Colonic mucosa (tissue), 4 donors: ENCODE measurements at places on chromosomes 2 and 18.

- no peak for DNase-seq
These were observed 298.4 kb downstream of the NDUFA10 start for GRCh38 chr2:239726631-239727181.

- no peak for DNase-seq
These were observed 175.8 kb downstream of the CBLN2 start for GRCh38 chr18:72368308-72368707.

DNA sequence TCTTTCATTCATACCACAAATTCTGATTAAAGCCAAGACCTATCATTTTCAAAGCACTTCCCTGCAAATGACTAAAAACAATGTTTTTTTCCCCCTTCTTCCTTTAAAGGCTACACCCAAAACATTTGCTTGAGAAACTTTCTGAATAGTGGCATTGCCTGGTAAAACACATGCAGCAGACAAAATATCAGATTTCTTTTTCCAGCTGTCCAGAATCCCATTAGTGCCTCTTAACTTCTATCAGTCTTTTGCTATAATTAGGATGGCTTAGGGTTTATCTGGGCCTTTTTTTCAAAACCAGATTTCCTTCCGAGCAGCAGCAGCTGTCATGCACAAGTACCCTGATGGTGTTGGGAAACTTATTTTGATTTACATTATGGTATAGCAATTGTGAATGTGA lies 50.6 kb downstream of the ALPK2 start:
- DNase-seq, result no peak

- DNase-seq, result no peak
These were observed 46.5 kb upstream of the MYCN start for GRCh38 chr2:15893689-15894480.

GRCh38 chr18:58180172-58180571 lies 136.1 kb downstream of the NEDD4L start:
- DNase-seq, result no peak

DNA sequence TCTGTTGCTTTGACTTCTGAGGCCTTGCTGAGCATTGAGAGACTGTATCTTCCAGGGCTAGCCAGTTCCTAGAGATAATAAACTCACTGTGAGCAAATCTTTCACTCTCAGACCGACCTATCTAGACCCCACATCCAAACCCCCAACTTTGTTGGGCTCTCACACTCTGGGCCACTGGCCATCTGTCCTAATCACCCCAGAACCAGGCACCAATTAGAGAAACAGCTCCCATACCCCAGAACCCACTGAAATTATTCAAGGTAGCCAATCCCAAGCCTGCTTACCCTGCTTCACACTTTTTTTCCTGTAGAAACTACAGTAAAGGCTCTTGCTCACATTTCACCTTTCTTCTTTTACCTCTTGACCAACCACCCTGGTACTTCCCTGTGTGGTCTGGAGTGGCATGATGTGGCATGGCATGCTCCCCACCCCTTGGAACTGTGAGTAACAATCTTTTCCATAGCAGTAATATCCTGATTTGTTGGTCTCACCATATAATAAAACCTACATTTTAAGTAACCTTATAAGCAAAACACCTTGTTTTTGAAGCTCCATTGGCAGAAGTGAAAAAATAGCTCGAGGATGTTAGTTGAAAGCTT lies 55.2 kb downstream of the ANKRD12 start:
- no peak for DNase-seq

GRCh38 chr18:70417847-70418246 lies 129.0 kb downstream of the SOCS6 start:
- no peak for DNase-seq

DNA sequence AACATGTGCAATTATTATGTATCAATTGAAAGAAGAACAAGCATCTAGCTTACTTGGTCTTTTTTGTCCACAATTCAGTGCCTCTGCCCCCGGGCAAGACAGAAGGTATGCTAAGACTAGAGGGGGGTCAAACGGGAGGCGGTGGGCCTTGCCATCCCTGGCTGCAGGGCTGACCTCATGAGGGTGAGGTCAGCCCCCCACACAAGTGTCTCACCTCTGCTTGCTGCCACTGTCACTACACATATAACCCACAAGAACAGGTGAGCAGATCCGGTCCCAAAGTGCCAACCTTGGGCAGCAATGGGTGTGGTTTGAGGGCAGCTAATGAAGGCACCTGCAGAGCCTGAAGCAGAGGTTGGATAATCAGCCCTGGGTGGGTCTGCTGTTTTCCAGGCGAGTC lies 71.5 kb downstream of the EDAR start:
- peak; percentile 16 for DNase-seq

DNA sequence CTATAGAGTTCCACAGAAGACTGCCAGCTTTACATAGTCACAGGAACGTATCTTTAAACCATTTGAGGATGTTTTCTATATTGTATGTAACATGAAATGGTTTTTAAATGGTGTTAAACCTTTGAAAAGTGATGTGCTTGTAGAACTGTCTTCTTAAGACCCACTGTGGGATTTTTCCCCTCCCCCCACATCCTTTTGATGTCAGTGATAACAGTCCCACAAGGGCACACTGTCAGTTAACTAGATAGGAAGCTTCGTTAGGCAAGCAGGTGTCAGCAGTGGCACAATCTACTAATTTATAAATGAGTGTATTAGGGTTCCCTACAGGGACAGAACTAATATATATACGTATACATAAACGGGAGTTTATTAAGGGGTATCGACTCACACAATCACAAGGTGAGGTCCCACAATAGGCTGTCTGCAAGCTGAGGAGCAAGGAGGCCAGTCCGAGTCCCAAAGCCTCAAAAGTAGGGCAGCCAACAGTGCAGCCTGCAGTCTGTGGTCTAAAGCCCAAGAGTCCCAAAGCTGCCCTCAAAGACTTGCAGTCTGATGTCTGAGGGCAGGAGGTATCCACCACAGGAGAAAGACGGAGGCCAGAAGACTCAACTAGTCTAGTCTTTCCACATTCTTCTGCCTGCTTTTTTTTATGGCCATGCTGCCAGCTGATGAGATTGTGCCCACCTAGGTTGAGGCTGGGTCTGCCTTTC lies 23.8 kb upstream of the HNRNPLL start:
- no peak for DNase-seq

DNA sequence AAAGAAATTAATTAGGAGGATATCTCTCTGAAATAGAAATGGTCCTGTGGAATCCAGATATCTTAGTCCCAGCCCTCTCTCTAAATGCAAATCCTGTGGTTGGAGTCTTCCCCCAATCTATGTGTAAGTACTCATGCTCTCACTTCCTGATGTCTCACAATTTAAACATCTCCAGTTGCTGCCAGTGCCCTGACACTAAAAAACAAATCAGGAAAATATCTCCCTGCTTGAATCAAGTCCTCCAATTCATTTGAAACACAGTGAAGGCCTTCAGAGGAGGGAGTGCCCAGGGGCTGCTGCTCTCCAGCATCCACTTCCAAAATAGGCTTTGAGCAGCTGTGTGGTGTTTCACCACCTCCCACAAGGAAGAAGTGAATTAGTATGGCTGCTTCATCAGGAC lies 413.8 kb downstream of the RAD51AP2 start:
- no peak for DNase-seq

- no peak for DNase-seq
These were observed 24.8 kb upstream of the GALNT14 start for GRCh38 chr2:31163011-31163539.

DNA sequence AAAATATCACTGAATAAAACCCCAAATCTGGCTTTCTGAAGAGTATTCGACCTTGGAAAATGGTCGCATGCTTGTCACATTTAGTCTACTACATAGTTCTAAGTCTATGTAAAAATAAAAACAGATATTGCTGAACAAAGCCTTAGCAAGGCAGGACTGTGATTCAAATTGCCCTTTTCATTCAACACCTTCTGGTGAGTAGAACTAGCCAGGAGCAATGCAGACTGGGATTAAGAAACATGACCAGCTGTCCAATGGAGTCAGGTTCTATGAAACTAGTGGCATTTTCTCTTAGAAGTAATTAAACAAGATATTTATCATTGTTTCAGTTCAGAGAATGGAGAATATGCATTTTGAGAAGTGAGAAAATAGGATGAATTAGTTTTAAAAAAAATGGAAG lies 1260.5 kb upstream of the ACVR2A start:
- DNase-seq, result no peak

DNA sequence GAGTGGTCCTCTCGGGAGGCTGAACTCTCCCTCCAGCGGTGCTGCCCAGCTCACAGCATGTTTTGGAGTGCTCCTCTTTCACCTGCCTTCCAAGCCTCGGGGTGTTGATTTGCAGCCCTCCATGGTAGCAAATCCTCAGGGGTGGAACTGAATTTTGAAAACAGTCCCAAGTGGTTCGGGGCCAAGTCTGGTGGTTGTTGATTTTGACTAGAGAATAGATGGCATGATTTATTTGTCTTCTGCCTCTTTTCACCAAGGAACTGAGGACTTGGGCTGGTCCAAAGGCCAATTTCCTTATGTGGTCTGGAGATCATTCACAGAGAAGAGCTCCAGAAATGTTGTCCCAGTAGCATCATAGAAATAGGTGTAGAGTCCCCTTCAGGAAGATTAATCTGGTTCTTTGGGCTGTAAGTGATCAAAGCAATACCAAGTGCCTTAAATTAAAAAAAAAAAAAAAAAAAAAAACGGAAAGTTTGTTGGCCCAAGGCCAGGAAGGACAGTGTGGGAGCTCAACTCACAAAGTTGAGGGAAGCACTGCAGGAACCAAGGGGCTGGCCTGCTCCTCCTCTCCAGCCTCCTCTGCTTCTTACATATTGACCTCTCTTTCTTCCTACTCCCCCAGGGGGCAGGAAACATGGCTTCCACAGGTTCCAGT lies 2.5 kb upstream of the DES start:
- no peak for DNase-seq

- DNase-seq, result no peak
These were observed 3.6 kb downstream of the GALNT3 start for GRCh38 chr2:165790466-165790865.

DNA sequence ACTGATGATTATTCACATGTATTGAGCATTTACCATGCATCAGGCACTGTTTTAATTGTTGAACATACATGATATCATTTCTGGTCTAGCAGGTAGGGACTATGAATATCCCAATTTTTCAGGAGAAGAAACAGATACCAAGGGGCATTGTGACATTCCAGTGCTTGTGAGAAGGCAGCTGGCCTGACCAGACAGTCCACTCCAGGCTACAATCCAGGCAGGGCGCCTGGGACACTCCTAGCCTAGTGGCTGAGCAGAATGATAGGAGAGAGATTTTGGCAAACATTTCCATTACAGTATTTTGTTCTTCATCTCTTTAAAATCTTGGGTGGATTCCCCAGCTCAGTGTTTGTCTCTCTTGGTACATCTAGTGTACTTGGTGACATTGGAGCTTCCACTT lies 24.9 kb downstream of the ZNF892 start:
- no peak for DNase-seq

- peak; percentile 45 for DNase-seq
These were observed 349.8 kb downstream of the TNS1 start for GRCh38 chr2:217652761-217653639.

- no peak for DNase-seq
These were observed 9.2 kb upstream of the CCDC141 start for GRCh38 chr2:179059026-179059700.

DNA sequence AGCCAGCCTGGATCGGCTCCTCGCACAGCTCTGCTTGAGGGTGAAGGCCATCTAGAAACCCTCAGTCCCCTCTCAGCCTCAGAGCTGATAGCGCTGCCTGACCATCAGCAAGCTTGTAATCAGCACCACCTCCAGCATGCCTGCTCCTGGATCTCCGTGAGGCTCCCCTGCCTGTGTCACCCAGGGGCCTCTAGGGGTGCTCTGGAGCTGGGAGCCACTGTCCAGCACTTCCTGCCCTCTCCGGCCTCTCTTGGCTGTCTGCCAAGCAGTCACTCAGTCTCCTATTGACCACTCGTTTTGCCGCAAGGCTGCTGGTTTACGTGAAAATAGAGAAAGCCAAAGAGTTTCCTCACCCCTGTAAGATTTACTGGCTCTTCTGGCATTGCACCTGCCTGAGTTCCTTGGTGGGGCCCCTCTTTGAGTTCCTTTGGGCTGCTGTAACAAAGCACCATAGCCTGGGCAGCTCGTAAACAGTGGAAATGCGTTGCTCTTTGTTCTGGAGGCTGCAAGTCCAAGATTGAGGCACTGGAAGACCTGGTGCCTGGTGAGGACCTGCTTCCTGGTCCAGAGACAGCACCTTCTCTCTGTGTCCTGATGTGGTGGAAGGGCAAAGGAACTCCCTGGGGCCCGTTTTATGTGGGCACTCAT lies 17.9 kb downstream of the CAPN10 start:
- peak; percentile 84 for DNase-seq

GRCh38 chr18:72427721-72428120 lies 116.4 kb downstream of the CBLN2 start:
- no peak for DNase-seq

DNA sequence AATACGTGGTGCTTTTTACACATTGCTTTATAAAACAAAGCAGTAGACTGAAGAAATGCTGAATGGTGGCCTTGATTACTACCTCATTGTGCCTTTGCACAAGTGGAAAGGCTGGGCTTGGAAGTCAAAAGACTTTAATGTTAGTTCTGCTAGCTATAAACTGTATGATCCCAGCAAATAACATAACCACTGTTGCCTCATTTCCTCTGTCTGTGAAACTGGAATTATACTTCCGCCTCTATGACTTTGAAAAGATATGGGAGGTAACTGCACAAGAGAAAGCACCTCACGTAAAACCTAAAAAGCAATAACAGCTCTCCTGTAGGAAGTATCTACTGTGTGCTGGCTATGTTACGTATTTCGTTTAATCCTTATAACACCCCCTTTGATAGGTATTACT lies 43.4 kb upstream of the DSC1 start:
- DNase-seq, result peak; percentile 31
